ENCODE measurements at places on chromosomes 7 and 10.

DNA sequence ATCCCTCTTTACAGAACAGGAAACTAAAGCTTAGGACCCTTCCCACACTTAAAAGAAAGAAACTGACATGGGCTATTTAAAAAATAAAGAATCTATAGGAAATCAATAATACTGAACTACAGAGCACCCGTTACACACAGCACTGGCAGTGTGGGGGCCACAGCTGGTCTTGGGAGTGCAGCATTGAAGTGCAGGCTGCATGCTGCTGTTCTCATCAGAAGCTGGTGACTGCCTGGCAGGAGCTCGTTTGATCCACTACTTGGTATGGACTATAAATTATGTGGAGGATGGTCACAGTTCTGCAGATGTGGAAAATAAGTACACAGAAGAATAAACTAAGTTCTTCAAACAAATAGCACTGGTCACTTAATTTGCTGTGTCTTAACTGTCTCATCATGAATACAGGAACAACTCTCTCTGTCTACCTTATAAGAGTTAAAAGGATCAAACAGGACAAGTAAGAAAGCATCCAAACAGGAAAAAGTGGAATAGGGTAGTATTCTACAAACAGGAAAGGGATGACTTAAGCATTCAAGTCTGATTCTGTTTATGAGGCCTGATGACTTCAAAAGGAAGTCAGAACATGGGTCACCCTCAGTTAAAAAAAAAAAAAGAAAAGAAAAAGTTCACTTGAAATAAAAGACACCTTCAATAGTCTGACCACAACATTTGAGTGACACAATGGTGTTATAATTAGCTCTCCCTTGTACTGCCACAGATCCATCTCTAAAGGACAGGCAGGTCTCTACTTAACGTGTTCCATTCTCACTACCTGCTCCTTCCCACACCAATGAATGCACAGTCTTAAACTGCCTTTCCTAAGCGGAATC lies 21.0 kb downstream of the DOCK4 start:
- no peak for DNase-seq

DNA sequence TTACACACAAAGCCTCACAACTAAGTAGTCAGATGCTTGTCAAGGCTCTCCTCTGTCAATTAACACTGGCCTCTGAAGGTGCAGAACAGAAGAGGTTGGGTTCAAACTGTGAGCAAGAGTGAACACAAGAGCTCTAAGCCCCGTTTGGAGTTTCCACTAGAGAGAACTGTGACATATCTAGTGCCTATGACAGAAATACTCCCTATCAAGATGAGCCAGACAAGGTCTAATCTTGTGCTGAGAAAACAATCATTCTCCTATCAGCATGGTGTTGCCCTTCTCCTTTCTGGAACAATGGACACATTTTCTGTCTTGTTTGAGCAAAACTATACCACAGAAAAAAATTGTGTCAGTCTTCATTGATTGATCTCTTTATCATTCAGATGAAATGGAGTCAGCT lies 62.4 kb upstream of the CCDC71L start:
- DNase-seq: no peak

GRCh38 chr7:9945131-9945530 lies 1028.5 kb upstream of the PHF14 start:
- DNase-seq: no peak

- DNase-seq: no peak
These were observed 37.6 kb downstream of the ANK3 start for GRCh38 chr10:60352105-60352504.

GRCh38 chr10:124002391-124003069 lies 90.9 kb downstream of the CHST15 start:
- DNase-seq: no peak

GRCh38 chr10:99621454-99622251 lies 1.4 kb upstream of the SLC25A28 start:
- DNase-seq: no peak

GRCh38 chr7:123351516-123352505 lies 152.0 kb upstream of the SLC13A1 start:
- DNase-seq: no peak

DNA sequence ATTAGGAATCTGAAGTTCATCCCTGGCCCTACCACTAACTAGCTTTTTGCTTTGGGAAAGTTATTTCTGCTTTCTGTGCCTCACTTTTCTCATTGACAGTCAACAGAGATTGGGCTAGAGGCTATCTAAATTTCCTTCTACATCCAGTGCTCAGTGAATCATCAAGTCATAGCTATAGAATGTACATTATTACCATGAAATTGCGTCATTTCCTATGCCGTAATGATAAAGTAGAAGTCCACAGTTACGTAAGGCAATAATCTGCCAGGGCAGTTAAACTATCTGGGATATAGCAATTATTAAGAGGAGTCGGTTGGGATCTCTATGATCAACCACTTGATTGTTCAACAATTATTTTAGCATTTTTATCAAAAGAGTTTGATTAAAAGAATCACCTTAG lies 64.4 kb downstream of the ITGB8 start:
- no peak for DNase-seq

DNA sequence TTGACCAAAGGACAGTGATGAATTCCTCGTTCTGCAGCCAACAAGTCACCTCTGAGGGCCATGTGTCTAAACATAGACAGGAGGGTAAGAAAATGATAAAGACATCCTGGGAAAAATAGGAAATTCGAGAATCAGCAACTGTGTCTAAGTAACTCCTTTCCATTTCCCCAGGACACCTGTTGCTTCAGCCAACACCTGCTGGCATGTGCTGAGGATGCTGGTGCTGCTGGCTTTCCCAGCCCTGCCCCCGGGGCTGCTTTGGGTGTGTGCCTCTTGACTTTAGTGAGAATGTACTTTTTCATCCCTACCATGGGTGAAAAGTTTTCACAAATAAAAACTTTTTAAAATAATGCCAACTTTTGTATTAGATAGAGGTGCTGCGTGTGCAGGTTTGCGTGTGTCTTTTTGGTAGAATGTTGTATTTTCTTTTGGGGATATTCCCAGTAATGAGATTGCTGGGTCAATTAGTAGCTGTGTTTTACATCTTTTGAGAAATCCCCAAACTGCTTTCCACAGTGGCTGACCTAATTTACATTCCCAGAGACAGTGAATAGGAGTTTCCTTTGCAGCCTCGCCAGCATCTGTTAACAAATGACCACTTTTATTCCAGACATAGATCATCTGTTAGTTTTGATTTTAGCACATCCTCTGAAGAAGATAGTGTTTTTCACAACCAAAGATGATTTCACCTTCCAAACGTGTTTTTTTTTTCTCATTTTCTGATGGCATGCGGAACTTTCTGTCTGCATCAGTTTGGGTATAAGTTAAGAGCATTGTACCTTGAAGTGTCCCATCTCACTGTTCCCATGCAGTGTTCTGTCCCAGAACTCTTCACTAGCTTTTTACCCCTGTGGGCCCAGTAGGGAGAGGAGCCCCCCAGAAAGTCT lies 104.2 kb upstream of the ACBD5 start:
- no peak for DNase-seq

GRCh38 chr7:91397612-91398011 lies 133.4 kb downstream of the FZD1 start:
- DNase-seq: no peak

DNA sequence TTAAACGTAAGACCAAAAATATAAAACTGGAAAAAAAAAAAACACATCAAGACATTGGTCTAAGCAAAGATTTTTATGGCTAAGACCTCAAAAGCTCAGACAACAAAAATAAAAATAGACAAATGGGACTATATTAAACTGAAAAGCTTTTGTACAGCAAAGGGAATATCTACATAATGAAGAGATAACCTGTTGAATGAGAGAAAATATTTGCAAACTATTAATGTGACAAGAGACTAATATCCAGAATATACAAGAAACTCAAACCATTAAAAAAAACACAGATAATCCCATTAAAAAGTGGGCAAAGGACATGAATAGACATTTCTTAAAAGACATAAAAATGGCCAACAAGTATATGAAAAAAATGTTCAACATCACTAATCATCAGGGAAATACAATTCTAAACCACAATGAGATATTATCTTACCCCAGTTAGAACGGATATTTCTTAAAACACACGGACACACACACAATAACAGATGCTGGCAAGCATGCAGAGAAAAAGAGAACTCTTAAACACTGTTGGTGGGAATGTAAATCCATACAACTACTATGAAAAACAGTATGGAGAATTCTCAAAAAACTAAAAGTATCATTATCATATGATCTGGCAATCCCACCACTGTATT lies 28.8 kb downstream of the CNOT4 start:
- DNase-seq: no peak

DNA sequence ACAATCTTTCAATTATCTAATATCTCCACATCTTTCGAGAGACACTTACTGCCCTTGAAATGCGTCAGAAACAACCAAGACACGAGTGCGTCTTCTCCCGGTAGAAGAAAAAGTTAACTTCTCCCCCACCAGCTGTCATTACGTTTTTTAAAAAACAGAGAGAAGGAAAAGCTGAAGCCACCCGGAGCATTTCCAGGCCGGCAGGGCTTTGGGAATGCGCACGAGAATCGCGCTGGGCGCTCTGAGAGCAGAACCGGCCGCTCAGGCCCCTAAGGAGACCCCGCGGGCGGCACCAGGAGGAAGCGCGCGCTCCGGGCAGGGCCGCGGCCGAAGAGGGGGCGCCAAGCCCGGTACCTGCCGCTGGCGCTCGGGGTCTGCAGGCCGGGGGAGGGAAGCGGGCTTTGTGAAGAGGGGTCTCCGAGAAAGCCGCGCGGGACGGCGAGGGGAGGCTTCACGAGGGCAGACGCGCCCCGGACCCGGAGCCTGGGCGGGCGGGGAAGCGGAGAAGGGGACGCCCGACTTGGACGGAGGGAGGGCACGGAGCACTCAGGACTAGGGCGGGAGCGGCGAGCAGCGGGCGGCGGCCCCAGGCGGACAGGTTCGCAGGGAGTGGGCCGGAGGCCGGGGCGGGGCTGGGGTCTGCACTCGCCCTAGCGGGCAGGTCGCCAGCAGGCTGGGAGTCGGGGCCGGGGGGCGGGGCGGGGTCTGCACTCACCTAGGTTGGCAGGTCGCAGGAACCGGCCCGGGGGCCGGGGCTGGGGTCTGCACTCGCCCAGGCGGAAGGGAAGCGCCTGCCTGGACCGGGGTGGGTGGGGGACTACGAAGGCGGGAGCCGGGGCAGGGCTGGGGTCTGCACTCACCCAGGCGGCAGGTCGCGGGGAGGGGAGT lies 932 bp downstream of the ESYT2 start:
- no peak for DNase-seq

- no peak for DNase-seq
These were observed 280.7 kb upstream of the MAGI2 start for GRCh38 chr7:79734181-79734580.

DNA sequence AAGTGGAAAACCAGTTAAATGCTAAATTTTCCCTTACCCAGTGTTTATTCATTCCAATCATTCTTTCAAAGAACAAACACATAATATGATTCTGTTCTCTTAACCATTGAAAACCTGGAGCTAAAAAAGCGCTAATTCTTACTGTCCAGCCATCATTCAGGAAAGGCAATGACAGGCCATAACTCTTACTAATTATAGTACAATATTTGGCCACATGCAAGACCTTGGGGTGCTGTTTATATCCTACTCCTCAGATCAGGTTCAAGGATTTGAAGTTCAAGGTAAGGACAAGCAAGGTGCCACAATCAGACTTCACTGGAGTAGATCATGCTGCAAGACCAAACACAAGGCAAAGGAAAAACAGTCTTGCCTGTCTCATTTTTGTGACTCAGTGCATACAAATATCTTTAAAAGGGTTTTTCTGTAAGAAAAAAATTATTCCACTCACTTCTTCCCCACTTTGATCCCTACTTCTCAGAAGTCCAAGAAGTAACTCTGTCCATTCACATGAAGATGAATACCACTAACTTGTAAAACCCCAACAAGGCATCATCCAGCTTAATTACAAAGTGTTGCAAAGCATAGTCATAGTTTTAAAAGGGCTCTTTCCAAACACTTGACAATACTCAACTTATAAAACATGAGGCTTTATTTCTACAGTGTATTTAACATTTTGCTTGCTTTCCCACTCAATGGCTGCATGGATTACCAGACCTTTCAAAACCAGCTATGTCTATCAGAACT lies 153.0 kb downstream of the DOCK4 start:
- no peak for DNase-seq

DNA sequence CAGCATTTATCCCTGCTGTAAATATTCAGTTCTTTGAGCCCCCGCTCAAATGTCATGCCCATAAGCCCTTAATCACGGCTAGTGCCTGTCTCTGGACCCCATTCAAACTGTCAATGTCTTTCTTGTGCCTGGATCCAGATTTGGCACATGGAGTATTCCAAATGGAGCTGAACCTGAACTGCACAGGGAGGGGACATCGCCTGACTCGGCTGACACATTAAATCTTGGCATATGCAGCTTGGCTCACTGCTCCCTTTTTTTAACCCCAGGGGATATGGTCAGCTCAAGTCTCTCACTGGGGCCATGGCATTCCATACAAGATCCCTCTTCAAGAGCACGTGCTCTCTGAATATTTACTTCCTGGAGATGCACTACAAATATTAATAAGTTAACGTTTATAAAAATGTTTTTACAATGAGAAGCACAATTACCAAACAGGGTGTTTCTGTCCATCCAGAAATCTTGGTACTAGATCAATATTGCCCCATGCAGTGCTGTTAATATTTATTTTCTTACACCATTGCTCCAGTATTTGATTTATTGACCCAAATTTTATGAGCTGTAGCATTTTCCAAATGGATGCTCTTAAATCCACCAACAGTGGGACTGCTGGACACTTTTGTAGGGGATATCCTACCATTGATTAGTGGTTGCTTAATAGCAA lies 57.4 kb downstream of the FGFR2 start:
- DNase-seq: no peak

- DNase-seq: no peak
These were observed 245.0 kb downstream of the WDR37 start for GRCh38 chr10:1301143-1301542.

GRCh38 chr10:100996678-100997359 lies 2.8 kb upstream of the LZTS2 start:
- DNase-seq: no peak

- DNase-seq: no peak
These were observed at the start of gene MAGI2 for GRCh38 chr7:79453558-79454360. Gene MAGI2 (minus strand): TSS chr7:79453667. CDS start chr7:79453320, 347 bp downstream.
